Epithelial cell of prostate (primary cell): ENCODE measurements at places on chromosomes 4 and X.

DNA sequence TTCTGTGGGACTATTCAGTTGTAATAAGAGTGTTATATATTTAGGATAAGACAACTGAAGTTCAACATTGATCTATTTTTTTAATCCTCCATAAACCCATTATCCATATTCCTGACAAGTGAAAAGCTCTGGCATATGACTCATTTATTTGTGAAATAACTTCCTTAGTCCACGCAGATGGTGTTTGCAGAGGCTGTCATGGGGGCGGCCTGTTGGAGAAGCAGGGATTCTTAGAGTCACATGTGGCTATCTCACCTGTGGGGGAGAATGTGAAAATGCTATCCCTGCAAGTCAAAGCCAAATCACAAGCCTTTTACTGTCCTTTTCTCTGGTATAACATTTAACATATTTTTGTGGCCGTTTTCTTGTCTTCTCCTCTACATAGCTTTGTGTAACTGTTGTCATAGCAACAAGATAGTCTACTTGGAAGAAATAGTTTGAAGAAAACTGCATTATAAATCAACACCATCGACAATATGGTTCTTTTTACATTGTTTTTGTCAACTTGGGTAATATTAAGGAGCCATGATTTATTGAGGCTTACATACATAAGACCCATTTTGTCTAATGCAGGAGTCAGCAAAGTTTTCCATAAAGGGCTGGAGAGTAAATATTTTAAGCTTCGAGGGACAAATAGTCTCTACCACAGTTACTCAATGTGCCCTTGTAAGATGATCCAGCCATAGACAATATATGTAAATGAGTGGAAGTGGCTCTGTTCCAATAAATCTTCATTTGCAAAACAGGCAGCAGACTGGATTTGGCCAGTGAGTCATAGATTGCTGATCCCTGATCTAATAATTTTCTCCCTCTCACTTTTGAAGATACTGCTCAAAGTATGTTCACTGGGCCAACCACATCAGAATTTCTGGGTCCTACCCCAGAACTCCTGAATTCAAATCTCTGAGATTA, 395.0 kb downstream of the DTHD1 start:
- no peak for DNase-seq

- no peak for DNase-seq
Measured at GRCh38 chr4:157700898-157701694, 471.7 kb downstream of the GASK1B start.

DNA sequence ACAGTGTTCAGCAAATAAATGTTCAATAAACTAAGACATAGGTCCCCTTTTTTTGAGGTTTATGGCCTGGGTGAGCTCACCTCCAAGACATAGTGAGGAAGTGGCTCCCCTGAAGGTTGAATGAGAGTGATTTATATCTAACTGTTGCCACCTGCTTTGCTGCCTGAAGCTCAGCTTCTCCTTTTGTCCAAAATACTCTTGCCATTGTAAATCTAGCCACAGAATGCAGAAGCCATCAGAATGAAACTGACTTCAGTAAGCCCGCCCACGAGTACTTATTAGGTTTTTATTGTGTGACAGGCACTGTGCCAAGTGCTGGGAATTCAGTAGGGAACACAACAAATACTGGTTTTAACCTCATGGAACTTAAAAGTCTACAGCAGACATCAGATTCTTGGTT, 18.0 kb downstream of the SPINK2 start:
- DNase-seq = no peak

DNA sequence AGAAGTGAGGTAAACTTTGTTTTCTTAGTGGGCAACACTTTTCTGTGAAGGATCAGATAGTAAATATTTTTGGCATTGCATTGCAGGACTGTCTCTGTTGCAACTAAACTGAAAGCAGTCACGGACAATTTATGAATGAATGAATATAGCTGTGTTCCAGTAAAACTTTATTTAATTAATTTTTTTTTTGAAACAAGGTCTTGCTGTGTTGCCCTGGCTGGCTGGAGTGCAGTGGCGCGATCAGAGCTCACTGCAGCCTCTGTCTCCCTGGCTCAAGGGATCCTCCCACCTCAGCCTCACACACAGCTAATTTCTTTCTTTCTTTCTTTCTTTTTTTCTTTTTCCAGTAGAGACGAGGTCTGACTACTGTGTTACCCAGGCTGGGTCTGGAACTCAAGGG, 15.8 kb downstream of the RBM10 start:
- no peak for DNase-seq

DNA sequence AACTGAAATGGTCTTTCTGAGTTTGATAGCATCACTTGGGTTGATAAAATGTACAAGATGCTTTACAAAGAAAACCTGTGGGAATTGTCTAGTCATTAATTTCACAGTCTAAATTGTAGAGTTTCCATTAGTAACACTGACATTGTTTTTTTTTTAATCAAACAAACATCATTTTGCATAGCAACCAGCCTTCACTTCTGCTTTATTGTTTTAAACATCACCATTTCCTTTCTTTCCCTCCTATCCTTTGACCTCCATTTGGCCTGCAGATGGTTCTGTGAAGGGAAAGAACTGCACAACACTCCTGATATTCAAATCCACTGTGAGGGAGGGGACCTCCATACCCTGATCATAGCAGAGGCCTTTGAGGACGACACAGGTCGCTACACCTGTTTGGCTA, 171.1 kb downstream of the PALLD start:
- no peak for DNase-seq

GRCh38 chrX:109252789-109253188, 229.1 kb downstream of the GUCY2F start:
- DNase-seq = no peak

- DNase-seq = no peak
Measured at GRCh38 chrX:134554291-134554690, 94.3 kb downstream of the HPRT1 start.

- no peak for DNase-seq
Measured at GRCh38 chrX:12984603-12985319, 9.9 kb downstream of the TMSB4X start.

GRCh38 chr4:167023364-167023925, 210.8 kb downstream of the SPOCK3 start:
- DNase-seq = no peak

DNA sequence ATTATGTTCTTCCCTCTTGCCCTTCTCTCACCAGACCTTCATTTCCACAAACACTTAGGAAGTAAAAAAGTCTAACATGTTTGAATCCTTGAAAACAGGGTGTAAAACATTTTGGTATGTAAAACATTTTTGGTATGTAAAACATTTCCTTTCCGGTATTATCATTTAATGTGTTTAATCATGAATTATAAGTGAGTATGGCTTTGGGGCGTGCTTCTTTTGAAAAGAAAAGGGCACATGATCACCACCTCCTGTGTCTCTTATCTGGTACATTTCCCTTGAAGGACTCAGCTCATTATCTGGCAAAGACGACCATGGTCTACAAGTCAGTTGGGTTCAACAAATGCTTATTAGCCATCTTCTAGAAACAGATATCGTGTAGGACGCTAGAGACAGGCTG, 283.6 kb downstream of the FRMPD4 start:
- no peak for DNase-seq

DNA sequence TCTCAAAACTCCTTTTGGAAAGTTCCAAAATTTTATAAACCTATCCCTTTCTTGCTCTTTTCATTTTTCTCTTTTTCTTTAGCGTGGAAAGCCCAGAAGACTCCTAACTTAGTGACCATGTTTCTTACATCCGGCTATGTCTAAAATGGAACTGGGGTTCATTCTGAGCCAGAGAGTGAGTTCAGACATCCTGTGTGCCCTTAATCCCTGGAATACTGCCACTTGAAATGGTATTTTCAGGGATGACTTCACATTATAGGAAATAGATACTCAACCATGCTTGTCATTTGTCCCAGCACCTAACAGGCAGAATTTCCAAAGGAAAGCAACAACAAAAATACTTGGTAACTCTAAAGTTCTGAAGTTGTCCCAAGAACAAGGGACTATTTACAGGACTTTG, 379.6 kb downstream of the ARHGAP24 start:
- no peak for DNase-seq

GRCh38 chr4:147194114-147194513, 248.4 kb upstream of the TTC29 start:
- no peak for DNase-seq

- DNase-seq = no peak
Measured at GRCh38 chrX:24334461-24334860, 20.6 kb upstream of the SUPT20HL2 start.

DNA sequence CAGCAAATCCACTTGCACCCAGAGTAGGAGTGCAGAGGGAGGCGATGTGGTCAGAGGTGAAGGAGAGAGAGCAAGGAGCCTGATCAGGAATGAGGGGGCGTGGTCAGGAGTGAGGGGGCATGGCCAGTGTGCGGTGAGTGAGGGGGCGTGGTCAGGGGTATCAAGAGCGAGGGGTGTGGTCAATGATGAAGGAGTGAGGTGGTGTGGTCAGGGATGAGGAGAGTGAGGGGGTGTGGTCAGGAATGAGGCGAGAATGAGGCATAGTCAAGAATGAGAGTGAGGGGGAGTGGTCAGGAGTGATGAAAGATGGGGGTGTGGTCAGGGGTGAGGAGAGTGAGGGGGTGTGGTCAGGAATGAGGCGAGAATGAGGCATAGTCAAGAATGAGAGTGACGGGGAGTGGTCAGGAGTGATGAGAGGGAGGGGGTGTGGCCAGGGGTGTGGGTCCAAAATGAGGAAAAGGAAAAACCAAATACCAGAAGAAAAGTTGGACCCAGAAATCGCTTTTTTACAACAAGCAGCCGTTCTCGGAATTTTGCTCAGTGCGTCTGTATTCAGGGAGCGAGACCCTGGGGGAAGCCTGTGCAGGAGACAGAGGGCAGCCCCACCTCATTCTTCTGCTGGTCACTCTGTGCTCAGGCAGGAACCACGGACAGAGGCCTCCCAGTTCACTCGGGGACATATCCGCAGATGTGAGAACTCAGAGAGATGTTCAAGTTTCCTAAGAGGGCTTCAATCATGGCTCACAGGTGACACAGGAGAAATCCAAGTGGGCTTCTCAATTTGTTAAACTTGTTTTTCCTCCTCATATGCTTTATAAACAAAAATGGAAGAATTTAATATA, 47.5 kb downstream of the MAGEA1 start:
- DNase-seq = peak; percentile 77

- no peak for DNase-seq
Measured at GRCh38 chr4:101042847-101043246, 304.5 kb downstream of the PPP3CA start.

GRCh38 chrX:134453631-134454030, 6.3 kb upstream of the HPRT1 start:
- DNase-seq = no peak

GRCh38 chr4:155072417-155072816, 136.0 kb upstream of the NPY2R start:
- DNase-seq = no peak

DNA sequence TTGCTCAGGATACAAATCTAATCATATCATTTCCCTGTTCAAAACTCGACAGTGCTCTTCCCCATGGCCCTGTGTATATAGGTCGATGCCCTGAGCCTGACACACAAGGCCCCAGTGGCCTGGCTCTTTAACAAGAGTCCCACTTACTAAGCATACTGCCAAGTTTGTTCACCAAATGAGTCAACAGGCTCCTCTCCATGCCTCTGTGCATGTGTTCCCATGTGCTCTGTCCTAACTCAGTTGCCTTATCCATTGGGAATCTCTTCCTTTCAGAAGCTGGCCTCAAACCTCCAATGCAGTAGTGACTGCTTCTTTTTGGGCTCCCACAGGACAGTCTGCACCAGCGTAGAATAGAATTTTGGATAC, 18.9 kb upstream of the CXCR3 start:
- DNase-seq = no peak

DNA sequence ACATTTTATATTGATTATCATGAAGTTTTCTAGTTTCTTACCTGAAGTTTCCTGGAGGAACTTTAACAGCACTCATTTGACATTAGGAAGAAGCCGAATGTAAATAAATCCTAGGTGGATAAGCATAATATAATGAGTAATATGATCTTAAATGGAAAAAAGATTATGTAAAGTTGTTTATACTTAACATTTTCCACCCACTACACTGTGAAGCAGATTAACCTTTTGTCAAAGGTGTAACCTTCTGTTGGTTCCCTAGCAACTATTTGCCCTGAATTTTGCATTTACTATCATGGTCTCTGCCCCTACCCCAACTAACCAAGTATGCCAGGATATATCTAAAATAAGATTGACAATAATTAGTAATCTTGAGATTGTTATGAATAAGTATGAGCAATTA, at the start of gene UGT2A1:
UGT2A1 (minus strand) TSS at position 101 of the 400 bp plus-strand sequence. CDS start 5,603 bp downstream, outside the sequence.
- DNase-seq = no peak

DNA sequence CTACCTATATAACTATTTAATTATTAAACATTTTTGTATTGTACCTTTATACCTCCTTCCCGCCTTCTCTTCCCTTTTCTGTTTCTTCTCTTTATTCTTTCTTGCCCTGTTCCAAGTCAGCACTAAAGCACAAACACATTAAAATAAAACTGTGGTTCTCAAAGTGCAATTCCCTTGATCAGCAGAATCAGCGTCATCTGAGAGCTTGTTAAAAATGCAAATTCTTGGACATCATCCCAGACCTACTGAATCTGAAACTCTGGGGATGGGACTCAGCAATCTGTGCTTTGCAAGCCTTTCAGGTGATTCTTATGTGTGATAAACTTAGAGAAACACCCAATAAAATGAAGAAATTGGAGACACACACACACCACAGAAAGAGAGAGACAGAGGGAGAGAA, 178.4 kb upstream of the BMP3 start:
- DNase-seq = no peak

DNA sequence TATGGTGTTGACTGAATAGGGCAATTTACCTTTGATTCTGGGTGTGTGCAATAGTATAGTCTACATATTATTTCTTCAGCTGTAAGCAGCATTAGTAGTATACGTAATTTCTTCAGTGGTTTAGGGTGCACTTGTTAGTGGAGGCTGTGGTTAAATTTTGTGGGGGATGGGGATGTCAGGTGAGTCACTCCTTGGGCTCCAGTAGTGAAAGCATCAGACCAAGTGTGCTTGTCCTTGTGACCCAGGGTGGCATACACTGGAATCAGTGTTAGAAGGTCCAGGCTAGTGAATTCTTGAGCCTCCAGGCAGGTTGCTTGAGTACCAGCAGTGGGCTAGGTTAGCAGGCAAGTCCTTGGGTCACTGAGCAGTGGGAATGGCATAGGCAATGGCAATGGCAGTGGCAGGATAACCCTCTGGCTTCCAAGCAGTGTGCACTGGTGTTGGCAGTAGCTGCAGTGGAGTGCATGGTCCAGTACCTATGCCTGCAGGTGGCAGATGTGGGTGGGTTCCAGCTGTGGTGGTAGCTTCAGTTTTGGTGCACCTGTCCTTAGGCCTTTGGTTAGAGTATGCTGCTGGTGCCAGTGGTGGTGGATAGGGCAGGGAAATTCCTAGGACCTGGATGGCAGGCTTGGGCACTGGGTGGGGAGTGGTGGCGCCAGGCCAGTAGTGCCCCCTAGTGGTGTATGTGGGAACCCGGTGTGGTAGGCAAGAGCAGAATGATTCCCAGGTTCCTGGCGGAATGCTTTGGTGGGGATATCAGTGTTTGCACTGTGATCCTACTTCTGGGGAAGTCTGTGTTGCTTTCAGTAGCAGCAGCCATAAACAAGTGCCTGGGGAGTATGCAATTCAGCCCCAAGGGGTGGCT, 531.0 kb downstream of the SMARCA1 start:
- no peak for DNase-seq

DNA sequence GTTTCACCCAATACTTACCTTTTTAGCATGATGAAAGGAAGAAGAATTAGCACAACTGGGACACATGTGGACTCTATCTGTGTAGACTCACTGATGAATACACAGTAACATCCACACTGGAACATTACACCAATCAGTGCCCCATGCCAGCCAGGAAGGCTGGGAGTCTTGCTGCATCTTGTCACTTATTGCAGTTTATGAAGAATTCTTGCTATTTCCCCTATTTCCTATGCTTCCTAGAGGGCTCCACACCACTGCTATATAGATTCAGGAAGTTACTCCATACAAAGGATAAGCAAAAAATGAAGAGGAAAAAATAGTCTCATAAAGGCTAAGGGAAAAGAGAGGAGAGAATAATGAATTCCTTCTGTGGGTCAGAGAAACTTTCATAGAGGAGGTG, 201.0 kb downstream of the CAMK2D start:
- DNase-seq = no peak
